ENCODE measurements at places on chromosomes 4 and X. TPM values are rescaled to one million over a fixed set of nuclear protein-coding genes. Genes with fewer than 3 reads are reported as not detected.

The CT45A2 gene
- not detected for total RNA-seq

The TLR8 gene
- not detected for total RNA-seq

- DNase-seq: no peak
Measured at GRCh38 chr4:155774033-155774432, 15.2 kb downstream of the GUCY1B1 start.

DNA sequence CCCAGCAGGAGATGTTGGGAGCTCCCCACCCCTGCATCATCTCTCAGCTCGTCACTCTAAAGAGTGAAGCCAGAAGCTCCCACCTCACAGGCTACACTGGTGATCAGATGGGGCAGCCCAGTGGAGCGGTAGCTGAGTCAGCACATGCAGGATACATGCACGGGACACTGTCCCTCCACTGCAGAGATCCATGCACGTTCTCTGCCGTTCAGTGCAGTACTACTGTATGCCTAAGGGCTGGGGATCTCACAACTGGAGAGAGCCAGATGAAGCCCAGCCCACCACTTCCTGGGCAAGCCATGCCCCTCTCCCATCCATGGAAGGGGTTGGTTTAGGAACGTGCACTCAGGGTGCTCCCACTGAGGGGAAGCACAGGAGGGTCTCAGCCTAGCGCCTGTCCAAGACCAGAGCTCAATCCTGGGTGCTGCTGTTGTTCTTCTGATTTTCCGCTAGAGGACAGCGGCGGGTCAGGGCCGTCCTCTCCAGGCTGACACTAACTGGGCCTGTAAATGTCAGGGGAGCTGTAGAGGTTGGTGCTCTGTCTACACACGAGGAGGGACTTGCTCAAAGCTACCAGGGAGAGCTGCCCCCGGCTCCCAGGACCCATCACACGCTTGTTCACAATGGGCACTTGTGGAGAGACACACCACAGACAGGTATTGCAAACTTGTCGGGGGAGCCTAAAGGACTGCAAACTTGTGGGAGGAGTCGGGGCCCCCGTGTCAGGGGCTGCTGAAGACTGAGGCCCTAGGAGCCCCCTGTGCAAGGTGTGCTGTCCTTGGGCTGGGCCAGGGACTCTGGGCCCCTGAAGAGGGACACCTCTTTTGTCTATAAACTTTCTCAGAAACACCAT, 18.2 kb upstream of the ABLIM2 start:
- DNase-seq: peak; percentile 71

GRCh38 chrX:64885850-64886249, 90.4 kb downstream of the ZC4H2 start:
- peak; percentile 37 for DNase-seq

DNA sequence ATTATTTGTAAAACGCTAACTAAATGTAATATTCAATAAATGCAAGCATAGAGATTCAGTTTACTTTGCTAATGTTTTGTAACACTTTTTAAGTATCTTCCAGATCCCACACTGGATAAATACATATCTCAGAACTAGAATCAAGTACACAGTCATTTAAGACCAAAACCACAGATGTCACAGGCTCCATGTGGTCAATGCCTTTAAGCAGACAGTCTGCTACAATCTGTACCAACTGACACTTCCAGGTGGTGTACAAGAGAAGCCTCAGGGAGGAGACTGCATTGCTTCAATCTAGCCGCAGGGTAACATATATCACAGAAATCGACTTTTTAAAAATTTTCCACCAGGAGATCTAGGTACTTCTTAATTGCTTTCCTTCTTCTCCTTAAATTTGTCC, 229.6 kb upstream of the DIAPH2 start:
- no peak for DNase-seq

- DNase-seq: no peak
Measured at GRCh38 chr4:17370818-17371217, 141.1 kb downstream of the QDPR start.

DNA sequence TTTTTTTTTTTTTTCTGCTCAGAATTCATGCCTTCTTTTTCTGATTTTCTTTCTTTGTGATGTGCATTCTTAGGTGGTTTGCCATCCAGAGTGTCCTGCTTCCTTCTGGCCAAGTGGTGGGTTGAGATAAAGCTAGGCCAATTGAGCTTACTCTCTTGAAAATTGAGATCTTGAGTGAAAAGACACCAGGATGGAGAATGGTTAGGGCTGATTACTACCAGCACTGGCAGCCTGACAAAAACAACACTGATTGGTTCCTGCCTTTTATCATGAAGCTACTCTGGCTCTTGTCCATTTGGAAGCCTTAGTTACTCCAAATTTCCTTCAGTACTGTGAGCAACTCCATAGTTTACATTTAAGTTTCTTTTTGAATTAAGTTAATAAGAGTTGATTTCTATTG, 404.0 kb downstream of the PPARGC1A start:
- DNase-seq: no peak

Measured in OCI-LY7 (cell line).